OCI-M1 (cell line): ENCODE measurements at places on chromosomes 1 and 21.
A peak's percentile ranks its signal among the peaks of the same experiment; 100 is the strongest.

- no peak for DNase-seq
Observed at GRCh38 chr1:168614235-168614634, 37.8 kb downstream of the XCL1 start.

- DNase-seq = no peak
Observed at GRCh38 chr1:91552091-91552490, 51.4 kb downstream of the CDC7 start.

- peak; percentile 89 for DNase-seq
Observed at GRCh38 chr21:36422279-36423098, 37.3 kb downstream of the CHAF1B start.

- no peak for DNase-seq
Observed at GRCh38 chr1:118116909-118117308, 68.1 kb downstream of the SPAG17 start.

DNA sequence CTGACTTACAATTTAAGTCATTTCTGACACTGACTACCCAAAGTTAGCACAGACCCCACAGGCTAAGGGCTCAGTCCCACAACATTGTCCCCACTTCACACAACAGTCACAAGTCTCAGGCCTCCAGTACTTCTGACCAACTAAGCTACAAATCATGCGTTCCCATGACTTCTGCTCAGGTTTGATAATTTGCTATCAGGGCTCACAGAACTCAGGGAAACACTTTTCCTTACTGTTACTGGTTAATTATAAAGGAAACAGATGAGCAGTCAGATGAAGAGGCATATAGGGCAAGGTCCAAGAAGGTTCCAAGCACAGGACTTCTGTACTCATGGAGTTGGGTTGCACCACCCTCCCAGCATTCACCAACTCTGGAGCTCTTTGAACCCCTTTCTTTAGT is 151.2 kb upstream of the TNR start:
- peak; percentile 53 for DNase-seq

DNA sequence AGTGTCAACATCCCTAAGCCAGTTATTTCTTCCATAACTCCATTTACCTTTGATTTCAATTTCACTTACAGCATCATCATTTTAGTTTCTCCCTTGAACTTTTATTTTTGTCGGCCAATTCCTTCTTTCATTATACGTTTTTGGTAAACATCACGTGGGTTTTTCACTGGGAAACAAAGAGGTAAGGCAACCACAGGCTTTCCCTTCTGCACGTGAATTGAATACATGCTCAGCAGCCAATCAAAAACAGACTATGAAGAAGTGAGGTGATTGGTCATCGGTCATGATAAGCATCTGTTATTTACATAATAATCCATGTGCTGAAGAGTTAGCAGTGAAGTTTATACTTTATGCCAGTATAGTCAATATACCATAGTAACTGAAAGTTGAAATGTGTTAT is 98.7 kb downstream of the NCAM2 start:
- DNase-seq = peak; percentile 73

DNA sequence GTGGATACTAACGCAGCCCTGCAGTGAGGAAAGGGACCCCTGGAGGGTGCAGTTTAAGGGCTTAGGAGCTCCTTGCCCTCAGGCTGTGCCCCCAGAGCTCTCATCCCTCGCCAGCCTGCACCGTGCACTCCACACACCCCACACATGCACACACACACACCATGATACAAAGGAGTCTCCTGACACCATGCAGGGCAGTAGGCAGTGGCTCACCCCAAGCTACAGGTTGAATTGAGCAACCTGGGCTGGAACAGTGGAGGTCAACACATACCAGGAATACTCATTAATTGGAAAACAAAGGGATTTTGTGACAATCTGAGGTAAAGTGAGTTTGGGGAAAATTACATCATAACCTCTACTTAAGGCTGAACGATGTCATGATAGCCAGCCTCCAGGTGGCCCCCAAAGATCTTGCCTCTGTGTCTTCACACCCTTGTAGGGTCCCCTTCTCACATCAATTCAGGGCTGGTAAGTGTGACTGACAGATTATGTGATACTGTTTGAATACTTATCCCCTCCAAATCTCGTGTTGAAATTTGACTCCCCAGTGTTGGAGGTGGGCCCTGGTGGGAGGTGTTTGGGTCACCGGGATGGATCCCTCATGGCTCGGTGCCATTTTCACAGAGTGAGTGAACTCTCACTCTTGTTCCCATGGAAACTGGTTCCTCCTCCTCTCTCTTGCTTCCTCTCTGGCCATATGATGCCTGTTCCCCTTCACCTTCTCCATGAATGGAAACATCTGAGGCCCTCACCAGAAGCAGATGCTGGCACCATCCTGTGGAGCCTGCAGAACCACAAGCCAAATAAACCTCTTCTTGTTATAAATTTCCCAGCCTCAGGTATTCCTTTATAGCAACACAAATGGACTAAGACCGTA is 111.0 kb upstream of the RAB4A start:
- DNase-seq = no peak

DNA sequence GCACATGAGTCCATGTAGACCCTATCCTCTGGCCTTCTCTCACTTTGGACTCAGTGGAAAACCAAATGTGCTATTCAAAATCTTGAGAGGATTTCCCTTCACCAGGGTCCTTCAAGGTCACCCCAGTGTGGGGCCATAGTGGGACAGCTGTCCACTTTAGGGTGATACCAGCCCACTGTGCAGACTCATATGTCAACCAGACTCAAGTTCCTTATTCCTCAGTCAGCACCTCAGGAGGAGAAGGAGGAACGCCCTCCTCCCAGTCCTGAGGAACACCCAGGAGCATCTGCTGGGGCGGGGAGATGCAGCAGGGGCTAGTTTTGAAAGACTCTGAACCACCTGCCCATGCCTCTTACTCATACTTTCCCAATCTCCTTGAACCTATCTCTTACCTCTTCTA is 340.9 kb downstream of the MATN1 start:
- no peak for DNase-seq

GRCh38 chr1:167819849-167820683 is 93.9 kb downstream of the ADCY10 start:
- peak; percentile 86 for DNase-seq

GRCh38 chr1:150151291-150152181 is 1.8 kb downstream of the PLEKHO1 start:
- no peak for DNase-seq
